Suprapubic skin (tissue), 4 donors: ENCODE measurements at places on chromosomes 4 and X. TPM values are rescaled to one million over a fixed set of nuclear protein-coding genes. Genes with fewer than 3 reads are reported as not detected.

TMEM150C gene
- total RNA-seq: 10.1 TPM

SPP1 gene
- total RNA-seq: 2.0 TPM

ADRA2C gene
- total RNA-seq: 4.7 TPM

ERAS gene
- not detected for total RNA-seq

FHIP1A gene
- total RNA-seq: 90.3 TPM

RHOH gene
- total RNA-seq: 0.91 TPM

DMP1 gene
- total RNA-seq: not detected

TMEM271 gene
- 8.7 TPM for total RNA-seq
